ENCODE measurements at places on chromosomes 7 and 10.

DNA sequence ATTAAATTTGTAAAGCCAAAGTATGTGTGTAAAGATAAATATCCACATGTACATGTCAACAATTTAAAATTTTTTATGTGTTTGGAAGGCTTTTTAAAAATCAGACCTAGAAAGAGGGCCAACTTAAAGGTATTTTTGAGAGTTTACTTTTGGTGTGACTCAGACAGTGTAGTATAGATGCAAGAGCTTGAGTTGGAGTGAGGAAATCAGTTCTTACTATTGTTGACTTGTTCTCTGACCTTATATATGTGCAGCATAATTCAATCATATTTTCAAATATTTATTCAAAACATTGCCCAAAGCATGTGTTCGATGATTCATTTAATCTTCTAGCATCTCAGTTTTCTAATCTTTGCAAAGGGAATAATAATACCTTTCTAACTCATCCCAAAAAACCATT is 243.7 kb upstream of the PRKCQ start:
- DNase-seq = no peak

GRCh38 chr10:114576132-114576487 is 82.0 kb downstream of the ABLIM1 start:
- no peak for DNase-seq

- DNase-seq = no peak
Measured at GRCh38 chr7:100257017-100257416, 37.3 kb downstream of the PVRIG start.

- DNase-seq = no peak
Measured at GRCh38 chr10:112426111-112426510, 20.6 kb downstream of the ZDHHC6 start.
